ENCODE measurements at places on chromosomes 1 and 21. TPM values are rescaled to one million over a fixed set of nuclear protein-coding genes. Genes with fewer than 3 reads are reported as not detected.

The FCRL5 gene
- not detected for total RNA-seq

The OR2T11 gene
- total RNA-seq = not detected

The SLC30A10 gene
- 14.1 TPM for total RNA-seq

The IL22RA1 gene
- 4.7 TPM for total RNA-seq

DNA sequence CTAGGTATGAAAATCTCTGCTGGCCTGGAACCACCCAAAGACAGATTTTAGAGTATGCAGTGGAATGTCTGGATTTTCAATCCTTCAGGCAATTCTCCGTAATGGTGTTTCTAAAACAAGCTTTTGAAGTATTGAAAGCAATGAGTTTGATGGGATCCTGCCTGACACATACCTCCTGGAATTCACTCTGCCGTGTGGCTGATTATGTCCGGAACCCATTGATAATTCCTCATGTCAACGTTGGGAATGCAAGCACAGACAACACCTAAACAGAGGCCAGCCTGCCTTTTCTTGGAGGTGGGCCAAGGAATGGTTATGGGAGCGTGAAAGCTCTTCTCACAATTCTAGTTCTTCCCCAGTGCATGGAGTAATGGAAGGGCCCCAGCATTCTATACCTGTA is 168.9 kb upstream of the HMCN1 start:
- peak; percentile 25 for DNase-seq

- DNase-seq = no peak
Observed at GRCh38 chr1:52186449-52186848, 44.6 kb downstream of the ZFYVE9 start.

DNA sequence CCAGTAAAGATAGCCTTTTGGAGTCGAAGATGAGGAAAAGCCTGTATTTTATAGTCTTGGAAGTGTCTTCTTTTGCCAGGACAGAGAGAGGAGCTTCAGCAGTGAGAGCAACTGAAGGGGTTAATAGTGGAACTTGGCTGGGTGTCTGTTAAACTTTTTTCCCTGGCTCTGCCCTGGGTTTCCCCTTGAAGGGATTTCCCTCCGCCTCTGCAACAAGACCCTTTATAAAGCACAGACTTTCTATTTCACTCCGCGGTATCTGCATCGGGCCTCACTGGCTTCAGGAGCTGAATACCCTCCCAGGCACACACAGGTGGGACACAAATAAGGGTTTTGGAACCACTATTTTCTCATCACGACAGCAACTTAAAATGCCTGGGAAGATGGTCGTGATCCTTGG is at the start of gene VCAM1:
Gene VCAM1, plus strand, starts transcription at position 253 of the 400 bp plus-strand sequence. Its CDS starts 119 bp downstream, at position 372.
- DNase-seq = peak; percentile 36

GRCh38 chr1:229092377-229093237 is 178.3 kb upstream of the RAB4A start:
- DNase-seq = no peak

DNA sequence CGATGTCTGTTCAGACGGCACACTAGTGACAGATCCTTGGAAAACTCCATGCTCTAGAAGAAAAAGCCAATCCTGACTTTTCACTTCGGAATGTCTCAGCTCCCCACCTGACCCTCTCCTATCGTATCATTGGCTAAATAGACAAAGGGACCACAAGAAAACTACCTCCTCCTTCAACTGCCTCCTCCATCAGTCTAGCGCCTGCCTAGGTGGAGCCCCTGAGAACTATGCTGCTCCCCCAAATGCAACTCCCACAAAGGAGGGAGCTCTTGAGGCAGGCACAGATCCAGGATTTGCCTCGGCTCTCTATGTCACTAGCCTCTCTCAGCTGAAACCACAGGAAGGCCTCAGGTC is 148.4 kb downstream of the TOMM20 start:
- no peak for DNase-seq

DNA sequence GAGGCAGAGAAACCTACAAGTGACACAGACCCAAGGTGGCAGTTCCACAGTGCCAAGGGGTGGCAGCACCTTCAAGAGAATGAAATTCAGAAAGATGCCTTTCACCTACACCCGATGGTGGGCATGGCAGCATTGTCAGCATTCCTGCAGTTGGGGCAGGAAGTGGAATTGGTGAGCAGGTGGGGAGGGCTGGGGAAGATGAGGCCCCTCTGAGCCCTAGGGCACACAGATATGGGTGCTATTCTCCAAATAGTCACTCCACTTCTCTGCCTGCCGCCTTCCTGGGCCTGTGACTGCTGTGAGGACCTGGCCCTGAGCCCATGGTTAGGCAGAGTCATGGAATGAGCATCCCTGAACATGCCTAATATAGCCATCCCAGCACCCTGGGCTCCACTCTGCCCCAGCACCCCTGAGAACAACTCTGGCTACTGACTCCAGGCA is 8.3 kb downstream of the SHISA4 start:
- no peak for DNase-seq

GRCh38 chr1:155128755-155129473 is 1.2 kb downstream of the EFNA1 start:
- peak; percentile 70 for DNase-seq

DNA sequence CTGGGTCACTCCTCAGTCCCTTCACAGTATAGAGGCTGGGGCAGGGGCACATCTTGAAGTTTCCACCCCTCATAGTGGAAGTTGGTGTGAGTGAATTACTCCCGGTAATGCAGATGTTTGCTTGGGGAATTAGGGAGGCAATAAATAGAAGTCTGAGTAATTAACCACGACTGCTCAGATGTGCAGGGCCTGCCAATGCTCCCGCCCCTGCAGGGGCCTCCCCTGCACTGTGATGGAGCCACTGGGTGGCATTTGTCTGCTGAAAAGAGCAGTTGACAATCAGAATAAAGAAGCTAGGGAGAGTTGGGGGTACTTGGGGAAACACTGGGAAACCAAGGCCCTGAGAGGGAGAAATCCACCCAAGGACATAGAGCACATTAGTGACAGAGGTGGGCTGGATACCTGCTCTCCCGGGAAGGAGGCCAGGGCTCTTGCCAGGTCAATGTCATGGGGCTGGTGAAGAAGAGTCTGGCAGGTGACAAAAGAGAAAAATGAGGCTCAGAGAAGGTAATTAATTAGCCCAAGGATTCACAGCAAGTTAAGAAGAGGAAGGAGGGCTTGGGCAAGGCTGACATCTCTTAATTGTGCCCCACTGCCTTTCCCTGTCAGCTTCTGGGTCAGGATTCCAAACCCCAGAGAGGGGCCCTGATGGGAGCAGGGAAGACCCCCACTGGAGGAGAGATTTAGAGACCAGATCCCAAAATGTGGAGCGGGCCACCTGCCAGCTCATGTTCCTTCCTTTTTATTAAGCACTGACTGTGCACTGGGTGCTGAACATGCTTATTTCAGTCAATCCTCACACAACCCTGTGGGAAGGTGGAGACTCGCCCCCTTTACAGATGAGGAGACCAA is 436.2 kb downstream of the MATN1 start:
- DNase-seq = no peak

DNA sequence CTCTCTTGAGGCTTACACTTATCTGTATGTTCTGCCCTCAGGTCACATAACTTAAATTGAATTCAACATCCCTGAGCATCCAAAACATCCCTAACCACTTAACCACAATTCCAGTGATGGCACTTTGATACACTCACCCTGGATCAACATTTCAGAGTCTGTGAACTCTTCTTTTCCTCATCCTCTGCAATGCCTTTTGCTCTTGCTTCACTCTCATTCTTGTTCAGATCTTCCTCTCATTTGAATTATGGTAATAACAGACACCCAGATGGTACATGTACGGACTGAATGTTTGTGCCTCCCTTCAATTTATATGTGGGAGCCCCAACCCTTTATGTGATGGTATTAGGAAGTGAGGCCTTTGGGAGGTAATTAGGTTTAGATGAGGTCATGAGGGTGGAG is 33.4 kb downstream of the PTGER3 start:
- DNase-seq = no peak

All from hepatocyte (in vitro differentiated cells).